ENCODE measurements at places on chromosomes 2 and 18. TPM values are rescaled to one million over a fixed set of nuclear protein-coding genes. Genes with fewer than 3 reads are reported as not detected.

GAL3ST2 gene
- not detected for total RNA-seq

AGXT gene
- total RNA-seq = not detected

M1AP gene
- total RNA-seq = 0.21 TPM

GCKR gene
- total RNA-seq = not detected

LAMA3 gene
- 0.67 TPM for total RNA-seq

CTAGE1 gene
- total RNA-seq = 0.03 TPM

SLC4A5 gene
- 0.29 TPM for total RNA-seq

DNA sequence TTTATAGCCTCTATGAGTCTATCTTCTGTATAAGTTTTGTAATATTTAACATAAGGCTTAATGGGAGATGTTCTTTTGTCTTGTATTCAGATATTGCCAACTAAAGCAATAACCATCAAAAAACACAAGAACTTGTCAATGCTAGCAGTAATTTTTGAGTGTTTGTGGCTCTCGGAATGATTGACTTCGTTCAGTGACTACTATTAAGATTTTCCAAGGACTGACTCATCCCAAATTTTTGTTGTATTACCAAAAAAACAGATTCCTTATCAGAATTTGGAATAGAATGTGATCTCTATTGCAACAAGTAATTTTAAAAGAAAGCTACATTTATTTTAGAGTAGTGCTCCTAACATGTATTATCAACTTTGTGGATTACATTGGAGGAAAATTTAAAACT is 8.1 kb downstream of the NABP1 start:
- DNase-seq = no peak

- no peak for DNase-seq
Observed at GRCh38 chr2:200050921-200051610, 95.7 kb downstream of the MAIP1 start.

DNA sequence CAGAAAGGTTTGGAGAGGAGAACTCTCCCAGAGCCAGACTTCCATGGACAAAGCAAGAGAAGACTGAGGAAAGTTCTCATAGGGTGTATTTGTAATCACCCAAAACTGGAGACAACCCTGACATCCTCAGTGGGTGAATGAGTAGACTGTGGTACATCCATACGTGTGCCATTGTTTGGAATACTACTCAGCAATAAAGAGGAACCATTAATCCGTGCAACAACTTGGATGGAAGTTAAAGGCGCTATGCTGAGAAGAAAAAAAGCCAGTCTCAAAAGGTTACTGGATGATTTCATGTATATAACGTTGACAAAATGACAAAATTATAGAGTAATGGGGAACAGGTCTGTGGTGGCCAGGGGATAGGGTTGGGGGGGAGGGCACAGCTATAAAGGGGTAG is 24.1 kb upstream of the TMEM214 start:
- no peak for DNase-seq

GRCh38 chr2:203984-204383 is 59.8 kb downstream of the SH3YL1 start:
- DNase-seq = no peak

- no peak for DNase-seq
Observed at GRCh38 chr2:149015501-149015900, 23.0 kb upstream of the LYPD6B start.

DNA sequence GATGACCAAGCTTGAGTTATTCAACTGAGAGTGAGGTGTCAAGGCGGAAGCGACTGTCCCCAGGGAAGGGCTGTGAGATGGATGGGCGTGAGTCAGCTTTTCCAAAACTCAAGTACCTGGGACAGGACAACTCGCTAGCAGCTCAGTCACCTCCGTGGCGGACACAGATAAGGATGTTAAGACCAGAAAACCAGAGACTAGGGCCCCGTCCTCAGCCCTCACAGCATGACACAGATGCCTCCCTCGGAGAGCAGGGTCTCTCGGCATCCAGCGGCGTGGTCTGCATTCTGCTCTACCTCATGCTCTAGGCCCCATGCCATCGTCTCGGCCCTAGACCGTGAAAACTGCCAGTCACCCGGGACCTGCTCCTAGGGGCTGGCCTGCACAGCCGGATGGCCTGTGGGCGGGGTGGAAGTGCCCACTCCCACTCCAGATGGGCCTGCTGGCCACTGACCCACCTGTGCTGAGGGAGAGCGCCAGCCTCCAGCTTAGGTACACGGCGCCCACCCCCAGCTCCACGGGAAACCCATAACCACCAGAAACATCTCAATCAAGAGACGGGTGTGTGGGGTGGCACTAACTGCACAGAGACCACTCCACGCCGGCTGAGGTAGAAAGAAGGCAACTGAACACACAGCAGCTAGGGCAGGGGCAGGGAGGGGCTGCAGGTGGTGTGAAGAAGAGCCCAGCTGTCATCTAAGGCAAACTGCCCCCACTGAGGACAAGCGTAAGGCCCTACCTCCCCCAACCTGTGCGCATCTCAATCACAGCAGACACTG is 39.8 kb downstream of the ANO7 start:
- DNase-seq = no peak

- DNase-seq = no peak
Observed at GRCh38 chr2:192098814-192099491, 95.8 kb downstream of the TMEFF2 start.

DNA sequence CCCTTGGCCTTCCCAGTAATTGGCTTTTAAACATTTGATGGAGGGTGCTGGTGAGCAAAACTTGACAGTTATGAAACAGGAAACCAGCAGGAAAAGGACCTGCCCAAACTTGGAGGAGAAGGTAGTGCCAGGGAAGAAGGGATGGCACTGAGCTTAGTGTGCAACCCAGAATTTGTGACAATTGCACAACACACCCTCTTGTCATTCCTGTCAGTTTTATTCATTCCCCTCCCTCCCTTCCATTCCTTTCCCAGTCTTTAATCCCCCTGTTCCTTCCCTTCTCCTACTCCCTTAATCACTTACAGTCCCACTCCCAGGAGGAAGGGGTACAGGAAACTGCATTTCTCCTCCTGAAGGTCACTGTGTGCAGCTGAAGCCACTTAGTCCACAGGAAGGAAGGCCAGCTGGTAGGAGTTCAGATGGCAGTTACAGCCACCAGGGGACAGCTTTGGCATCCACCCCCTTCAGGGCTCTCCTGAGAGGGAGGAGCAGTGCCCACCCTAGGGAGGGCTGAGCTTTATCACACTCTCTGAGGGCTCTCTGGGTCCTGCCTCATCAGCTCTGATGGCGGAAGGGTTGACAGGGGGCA is 24.0 kb upstream of the SIGLEC15 start:
- no peak for DNase-seq

GRCh38 chr2:165920748-165921147 is 32.8 kb downstream of the TTC21B start:
- DNase-seq = no peak

GRCh38 chr18:2961821-2962220 is 51.1 kb downstream of the LPIN2 start:
- DNase-seq = no peak

- DNase-seq = no peak
Observed at GRCh38 chr18:24231773-24232735, 93.2 kb downstream of the CABYR start.

DNA sequence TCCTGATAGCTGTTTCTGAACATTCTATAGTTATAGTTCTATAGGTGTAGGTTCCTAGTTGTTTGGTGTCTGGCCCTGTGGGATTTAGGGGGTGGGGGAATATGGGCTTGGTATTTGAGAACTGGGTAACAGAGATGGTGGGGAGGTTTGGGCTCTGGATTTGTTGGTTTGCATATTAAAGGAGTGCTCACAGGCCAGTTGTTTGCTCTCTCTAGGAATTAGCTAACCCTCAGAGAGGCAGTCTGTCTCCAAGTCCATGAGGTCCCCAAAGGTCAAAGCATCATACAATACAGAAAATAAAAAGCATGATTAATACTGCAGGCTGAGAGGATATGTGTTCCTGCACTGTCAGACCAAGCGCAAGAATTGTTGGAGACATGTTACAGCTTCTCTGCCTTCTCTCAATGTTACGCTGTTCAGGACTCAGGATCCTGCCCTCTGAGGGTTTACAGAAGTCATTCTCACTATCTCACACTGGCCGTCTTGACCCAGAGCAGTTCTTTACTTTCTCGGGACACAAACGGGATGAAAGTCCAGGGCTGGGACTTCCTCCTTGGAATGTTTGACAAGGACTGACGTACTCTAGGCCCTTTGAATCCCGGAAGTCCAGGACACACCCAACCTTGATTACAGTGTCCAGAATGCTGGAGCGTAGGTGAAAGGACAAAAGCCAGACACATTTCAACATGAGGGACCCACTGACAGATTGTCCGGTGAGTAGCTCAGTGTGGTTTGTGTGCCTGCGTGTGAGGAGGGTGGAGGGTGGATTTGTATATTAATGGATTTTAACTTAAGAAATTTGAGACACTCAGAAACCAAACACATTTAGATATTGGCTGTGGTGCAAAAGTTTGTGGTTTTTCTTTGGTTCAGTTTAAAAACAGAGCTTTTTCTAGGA is at the start of gene NOSTRIN:
Gene NOSTRIN (plus strand): TSS at position 677 of the 898 bp plus-strand sequence. CDS start 10 bp downstream, at position 687.
- no peak for DNase-seq

Measured in SK-MEL-5 (cell line).